ENCODE measurements at places on chromosomes 2 and 18.

DNA sequence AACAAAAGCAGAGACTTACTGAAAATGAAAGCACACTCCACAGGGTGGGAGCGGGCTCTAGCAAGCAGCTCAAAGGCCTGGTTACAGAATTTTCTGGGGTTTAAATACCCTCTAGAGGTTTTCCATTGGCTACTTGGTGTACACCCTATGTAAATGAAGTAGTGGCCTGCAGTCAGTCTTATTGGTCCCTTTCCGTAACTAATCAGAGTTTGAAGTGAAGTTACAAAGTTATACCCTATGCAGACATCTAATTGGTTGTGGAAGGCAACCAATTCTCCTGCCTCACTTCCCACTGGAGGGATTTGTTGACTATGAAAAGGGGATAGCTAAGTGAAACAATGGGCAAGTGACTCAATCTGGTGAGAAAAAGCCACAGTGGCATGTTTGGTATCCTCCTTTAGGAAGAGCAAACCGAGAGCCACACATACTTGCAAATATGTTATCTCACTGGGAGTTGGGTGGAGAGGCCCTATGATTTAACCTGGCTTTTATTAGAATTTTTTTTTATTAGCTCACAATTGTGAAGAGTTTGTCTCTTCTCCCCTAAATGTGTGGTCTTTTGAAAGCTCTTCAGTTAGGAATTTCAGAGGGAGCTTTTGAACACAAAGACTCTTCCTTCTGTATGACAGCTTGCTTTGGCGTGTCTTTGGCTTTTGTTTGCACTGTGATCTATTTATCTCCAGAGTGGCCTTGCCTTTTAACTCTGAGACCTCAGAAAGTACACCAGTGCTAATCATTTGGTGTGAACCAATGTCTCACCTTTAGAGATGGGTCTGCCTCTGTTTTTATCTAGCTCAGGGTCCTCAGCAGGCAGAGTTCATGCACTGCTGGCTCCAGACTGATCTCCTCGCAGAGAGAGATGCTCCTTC, 69.6 kb downstream of the MAP4K4 start:
- DNase-seq, result no peak

- DNase-seq, result peak; percentile 64
These were observed 171.1 kb downstream of the ZFP36L2 start for GRCh38 chr2:43055086-43055912.

- no peak for DNase-seq
These were observed 135.2 kb downstream of the RHBDD1 start for GRCh38 chr2:226971084-226971483.

DNA sequence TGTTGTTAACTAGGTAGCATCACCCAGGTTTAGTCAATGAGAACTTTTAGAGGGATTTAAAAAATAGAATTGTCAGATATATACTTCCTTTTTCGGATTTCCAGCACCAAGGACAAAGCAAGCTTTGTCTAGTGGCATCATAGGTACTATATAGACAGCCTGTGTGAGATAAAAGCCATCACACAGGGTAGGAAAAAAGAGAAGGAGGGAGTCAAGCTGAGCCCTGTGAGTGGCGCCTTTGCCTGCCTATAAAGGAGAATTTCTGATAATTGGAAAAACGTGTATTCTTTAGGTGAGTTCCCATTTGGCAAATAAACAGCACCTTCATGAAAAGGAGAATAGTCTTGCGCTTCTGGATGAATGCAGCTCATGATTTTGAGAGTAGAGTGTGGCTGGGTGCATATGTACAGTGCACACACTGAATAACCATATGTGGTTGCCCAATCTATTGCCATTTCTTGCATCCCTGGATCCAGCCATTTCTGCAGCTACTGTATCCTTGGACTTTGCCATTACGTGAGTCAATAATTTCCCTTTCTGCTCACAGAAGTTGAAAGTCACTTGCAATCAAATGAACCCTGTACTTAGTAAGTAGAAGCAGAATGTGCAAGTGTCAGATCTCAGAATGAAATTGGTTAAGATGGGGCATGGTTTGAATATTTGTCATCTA, 559.9 kb upstream of the MEX3C start:
- no peak for DNase-seq

DNA sequence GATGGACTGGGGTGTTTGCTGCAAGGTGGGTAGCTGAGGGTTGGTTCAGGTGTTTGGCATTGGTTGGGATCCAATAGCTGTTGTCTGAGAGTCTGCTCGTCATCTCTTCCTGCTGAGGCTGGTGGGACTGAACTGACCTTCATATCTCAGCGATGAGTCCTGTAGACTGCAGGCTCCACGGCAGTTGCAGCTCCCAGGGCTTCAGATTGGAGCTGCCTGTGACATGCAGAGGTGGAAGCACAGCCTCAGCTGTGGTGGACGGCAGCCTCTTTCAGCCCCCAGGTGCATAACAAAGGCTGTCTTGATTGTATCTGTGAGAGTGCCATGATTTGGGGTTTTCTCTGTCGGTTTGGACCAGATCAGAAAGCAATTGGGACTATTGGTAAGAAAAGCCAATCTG, 3.9 kb upstream of the IL1R2 start:
- no peak for DNase-seq

GRCh38 chr2:46804794-46805193, 110.8 kb downstream of the MCFD2 start:
- no peak for DNase-seq

GRCh38 chr2:232103140-232103737, 141.7 kb downstream of the DIS3L2 start:
- no peak for DNase-seq

GRCh38 chr2:20839052-20839451, 16.2 kb upstream of the LDAH start:
- DNase-seq, result no peak

DNA sequence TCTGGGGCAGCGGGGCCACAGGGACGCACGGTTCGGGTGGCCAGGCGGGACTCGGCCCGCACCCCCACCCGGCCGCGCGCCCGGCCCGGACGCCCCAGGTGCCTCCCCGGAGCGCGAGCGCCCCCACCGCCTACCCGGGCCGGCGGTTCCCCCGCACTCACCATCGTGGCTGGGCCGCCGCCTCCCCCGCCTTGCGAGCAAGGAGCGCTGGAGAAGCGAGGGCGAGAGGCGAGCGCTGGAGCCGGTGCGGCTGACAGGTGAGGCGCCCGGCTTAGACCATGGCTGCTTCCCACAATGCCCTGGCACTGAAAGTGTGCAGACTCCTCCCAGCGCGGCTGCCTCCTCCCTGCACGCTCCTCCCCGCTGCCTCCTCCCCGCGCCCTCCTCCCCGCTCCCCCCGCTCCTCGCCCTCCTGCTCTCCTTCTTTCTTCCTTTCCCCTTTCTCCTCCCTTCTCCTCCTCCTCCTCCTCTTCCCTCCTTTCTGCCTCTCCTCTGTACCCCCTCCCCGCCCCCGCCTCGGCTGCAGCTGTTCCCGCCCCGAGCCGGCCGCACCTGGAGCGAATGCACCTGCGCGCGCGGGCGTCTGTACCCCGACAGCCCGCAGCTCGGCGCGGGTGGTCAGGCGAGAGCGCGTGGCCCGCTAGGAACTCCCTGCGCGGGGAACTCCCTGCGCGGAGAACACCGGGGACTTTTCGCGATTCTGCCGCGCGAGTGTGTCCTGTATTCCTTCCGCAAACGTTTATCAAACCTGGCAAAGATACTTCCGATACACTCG, at the start of gene AP1S3:
Gene AP1S3 (minus strand): TSS at position 296 of the 775 bp plus-strand sequence. CDS start 132 bp downstream, at position 164.
- peak; percentile 93 for DNase-seq

GRCh38 chr18:9994026-9994570, 80.3 kb downstream of the VAPA start:
- DNase-seq, result no peak

DNA sequence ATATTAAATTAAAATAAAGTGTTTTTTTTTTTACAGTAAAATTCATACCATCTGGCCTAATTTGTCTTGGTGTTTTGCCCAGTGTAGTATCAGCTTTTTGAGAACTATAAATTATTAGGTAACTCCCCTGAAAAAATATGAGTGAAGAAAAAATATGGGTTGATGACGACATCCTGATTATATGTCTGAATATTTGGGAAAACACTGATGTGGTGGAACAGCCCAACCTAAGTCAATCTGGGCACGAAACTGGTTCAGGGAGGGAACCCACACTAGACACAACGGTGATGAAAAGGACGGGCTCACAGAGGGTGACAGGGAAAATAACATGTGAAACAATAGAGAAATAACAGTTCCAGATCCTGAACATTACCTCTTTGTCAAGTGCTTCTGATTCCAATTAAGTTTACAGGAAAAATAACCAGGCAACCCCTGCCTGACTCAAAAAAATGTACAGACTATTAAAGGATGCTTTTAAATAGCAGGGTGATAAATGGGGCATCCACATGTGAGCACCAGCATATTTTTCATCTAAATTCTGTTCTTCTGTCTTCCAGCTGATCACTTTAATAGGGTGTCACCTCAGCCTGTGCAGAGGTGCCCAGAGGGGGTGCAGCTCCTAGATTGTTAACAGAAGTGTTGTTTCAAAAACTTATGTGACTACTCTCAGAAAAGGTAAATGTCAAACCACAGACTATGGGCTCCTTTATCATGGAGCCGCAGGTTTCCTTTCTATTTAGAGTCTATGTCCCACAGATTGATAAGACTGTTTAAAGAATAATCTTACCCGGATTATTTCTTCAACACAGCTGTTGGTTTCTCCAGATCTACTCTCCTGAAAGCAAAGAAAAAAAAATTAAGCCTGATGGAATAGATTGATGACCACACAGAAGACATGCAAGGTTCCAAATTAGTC, 305.4 kb downstream of the AFF3 start:
- DNase-seq, result no peak

- no peak for DNase-seq
These were observed 8.7 kb upstream of the GPR155 start for GRCh38 chr2:174495365-174496012.

- DNase-seq, result no peak
These were observed 590 bp downstream of the EIF2B4 start for GRCh38 chr2:27369471-27370025.

GRCh38 chr2:236749346-236749745, 179.7 kb downstream of the ACKR3 start:
- no peak for DNase-seq

DNA sequence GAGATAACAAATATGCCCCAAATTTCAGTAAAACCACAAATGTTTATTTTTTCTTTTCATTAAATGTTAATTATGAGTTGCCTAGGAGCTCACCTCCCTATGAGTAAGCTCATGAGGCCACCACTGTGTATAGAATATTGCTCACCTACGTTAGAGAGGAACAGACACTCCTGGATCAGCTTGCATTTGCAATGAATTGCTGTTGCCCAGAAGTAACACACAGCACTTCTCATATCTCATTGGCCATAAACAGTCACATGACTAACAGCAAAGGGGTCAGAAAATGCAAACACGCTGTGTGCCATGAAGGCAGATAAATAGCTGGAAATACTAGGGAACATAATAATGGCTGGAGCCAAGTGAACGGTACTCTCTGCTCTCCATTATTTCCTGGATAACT, 89.0 kb upstream of the GALNT5 start:
- no peak for DNase-seq

- DNase-seq, result no peak
These were observed 259.1 kb upstream of the RAB6C start for GRCh38 chr2:129720360-129720759.

DNA sequence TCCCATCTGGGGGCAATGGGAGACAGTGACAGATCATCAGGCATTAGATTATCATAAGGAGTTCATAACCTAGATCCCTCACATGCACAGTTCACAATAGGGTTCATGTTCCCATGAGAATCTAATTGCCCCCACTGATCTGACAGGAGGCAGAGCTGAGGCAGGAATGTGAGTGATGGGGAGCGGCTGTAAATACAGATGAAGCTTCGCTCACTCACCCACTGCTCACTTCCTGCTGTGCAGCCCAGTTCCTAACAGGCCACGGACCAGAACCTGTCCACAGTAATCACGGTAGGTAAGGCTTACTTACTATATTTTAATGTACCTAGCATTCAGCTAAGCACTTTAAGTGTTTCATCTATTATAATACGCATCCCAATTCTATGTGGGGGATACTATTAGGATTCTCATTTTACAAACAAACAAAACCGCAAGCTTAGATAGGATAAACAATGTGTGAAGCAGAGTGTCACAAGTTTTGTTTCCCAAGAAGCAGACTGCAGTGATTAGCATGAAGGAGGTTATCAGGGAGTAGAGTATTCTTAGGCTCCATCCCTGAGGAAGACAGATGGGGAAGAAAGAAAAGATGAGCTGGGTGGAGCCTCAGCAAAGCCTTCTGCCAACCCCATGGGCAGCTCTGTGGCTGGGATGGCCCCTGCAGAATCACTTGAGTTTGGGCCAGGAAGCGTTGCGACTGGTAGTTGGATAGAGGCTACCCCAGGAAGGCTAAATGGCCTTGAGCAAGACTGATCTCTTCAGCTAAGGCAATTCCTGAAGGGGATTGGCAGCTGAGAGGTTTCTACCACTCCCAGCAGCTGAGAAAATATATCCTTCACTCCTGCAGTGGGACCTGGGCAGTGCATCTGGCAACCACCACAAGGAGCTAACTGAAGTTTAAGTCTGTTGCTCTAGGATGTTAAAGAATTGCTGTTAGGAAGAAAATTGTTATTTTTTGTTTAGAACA, 133.1 kb downstream of the MREG start:
- DNase-seq, result no peak

GRCh38 chr2:40450796-40451430, 977 bp downstream of the SLC8A1 start:
- no peak for DNase-seq

- no peak for DNase-seq
These were observed 499.8 kb downstream of the PID1 start for GRCh38 chr2:228771315-228771714.

DNA sequence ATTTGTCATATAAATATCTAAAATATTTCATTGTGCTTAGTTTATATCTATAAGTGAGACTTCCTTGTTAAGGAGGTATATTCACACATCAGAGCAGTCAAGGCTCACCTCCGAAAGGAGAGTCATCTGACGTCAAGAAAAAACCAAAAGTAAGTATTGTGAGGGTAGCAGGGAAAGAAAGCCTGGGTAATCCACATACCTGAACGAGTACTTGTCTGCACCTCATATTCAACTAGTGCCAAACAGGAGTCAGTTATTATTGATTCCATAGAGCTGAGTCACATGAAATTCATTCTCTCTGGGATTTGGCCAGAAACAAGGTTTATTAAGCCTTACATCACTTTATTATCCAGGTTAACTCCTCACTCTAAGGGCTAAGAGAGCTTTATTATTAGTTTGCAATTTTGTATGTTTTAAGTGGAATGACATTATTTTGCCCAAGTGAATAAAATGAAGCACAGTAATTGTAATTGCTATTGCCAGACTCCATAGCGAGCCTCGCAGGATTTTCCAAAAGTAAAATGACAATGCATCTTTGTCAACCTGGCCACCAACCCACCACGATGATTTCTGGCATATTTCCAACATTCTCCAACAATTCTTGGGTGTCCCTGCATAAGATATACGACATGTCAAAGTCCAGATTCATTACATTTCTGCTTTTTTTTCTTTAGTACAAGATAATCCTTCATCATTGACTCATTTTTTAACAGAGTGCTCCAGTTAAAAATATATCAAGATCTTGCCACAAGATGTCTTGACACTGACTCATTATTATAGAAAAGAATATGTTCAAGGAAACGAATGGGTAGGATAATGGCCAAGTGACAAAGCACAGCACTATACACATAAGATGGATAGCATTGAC, 1210.4 kb upstream of the ACVR2A start:
- no peak for DNase-seq

GRCh38 chr2:69353360-69353759, 33.7 kb downstream of the GFPT1 start:
- no peak for DNase-seq

GRCh38 chr2:238069021-238069709, 8.4 kb downstream of the SCLY start:
- no peak for DNase-seq
